ENCODE measurements at places on chromosomes 3 and 15. TPM values are rescaled to one million over a fixed set of nuclear protein-coding genes. Genes with fewer than 3 reads are reported as not detected.

Gene TRIM69
- total RNA-seq, result 14.1 TPM

Gene PCSK6
- 24.0 TPM for total RNA-seq

Gene MYRIP
- 30.0 TPM for total RNA-seq

Gene SEMA3G
- 30.9 TPM for total RNA-seq

Gene FANCD2
- total RNA-seq, result 37.2 TPM

Gene CHRM5
- not detected for total RNA-seq

Data from dermis blood vessel endothelial cell (primary cell).